ENCODE measurements at places on chromosomes 2 and 18. TPM values are rescaled to one million over a fixed set of nuclear protein-coding genes. Genes with fewer than 3 reads are reported as not detected.

Gene SPATA3
- 0.44 TPM for total RNA-seq

Gene CKAP2L
- 23.0 TPM for total RNA-seq

Gene TCF23
- total RNA-seq: not detected

Gene CCDC178
- not detected for total RNA-seq

Gene AGXT
- not detected for total RNA-seq

Gene GRHL1
- 0.40 TPM for total RNA-seq

Gene CTIF
- 6.3 TPM for total RNA-seq

Gene POTEJ
- not detected for total RNA-seq

Gene KCNK3
- not detected for total RNA-seq

Gene C1QL2
- total RNA-seq: not detected

Gene DCDC2C
- not detected for total RNA-seq

Gene MTERF4
- total RNA-seq: 41.3 TPM

Gene FLACC1
- total RNA-seq: 0.97 TPM

Gene VWA3B
- not detected for total RNA-seq

Gene FBXO48
- total RNA-seq: 1.4 TPM

Gene CYS1
- not detected for total RNA-seq

Gene GPR75
- total RNA-seq: 2.2 TPM

Gene FAM237A
- not detected for total RNA-seq

Gene SERPINB5
- total RNA-seq: not detected

Gene ADD2
- total RNA-seq: 2.8 TPM

Gene CNTNAP5
- not detected for total RNA-seq

Gene IL18RAP
- 10.2 TPM for total RNA-seq

Gene PDE1A
- not detected for total RNA-seq

Gene RFX8
- total RNA-seq: 0.11 TPM

Gene ILKAP
- 55.3 TPM for total RNA-seq

Gene MALT1
- total RNA-seq: 32.9 TPM

Gene TUBB8B
- not detected for total RNA-seq

Gene MBOAT2
- total RNA-seq: 3.5 TPM

Gene GKN1
- total RNA-seq: not detected

Gene EPC2
- total RNA-seq: 20.6 TPM

Gene FRZB
- not detected for total RNA-seq

Gene EFEMP1
- total RNA-seq: not detected

Gene TPRKB
- 40.3 TPM for total RNA-seq

Gene REG1B
- not detected for total RNA-seq

Gene TNFAIP6
- not detected for total RNA-seq

Gene CFC1
- not detected for total RNA-seq

Gene SCYGR6
- total RNA-seq: not detected

Gene PLB1
- total RNA-seq: 0.51 TPM

Gene NR4A2
- total RNA-seq: 35.3 TPM

Data from activated CD8-positive, alpha-beta memory T cell treated with anti-CD3 and anti-CD28 coated beads for 36 hours (primary cell).